Tongue (tissue), 3 donors: ENCODE measurements at places on chromosomes 13 and 19.

- peak; percentile 37 for DNase-seq
Measured at GRCh38 chr13:57632276-57633140, 964 bp downstream of the PCDH17 start.

GRCh38 chr19:56083668-56084067 is 37.4 kb downstream of the ZNF787 start:
- no peak for DNase-seq

GRCh38 chr19:6660930-6661329 is 9.0 kb downstream of the TNFSF14 start:
- no peak for DNase-seq

DNA sequence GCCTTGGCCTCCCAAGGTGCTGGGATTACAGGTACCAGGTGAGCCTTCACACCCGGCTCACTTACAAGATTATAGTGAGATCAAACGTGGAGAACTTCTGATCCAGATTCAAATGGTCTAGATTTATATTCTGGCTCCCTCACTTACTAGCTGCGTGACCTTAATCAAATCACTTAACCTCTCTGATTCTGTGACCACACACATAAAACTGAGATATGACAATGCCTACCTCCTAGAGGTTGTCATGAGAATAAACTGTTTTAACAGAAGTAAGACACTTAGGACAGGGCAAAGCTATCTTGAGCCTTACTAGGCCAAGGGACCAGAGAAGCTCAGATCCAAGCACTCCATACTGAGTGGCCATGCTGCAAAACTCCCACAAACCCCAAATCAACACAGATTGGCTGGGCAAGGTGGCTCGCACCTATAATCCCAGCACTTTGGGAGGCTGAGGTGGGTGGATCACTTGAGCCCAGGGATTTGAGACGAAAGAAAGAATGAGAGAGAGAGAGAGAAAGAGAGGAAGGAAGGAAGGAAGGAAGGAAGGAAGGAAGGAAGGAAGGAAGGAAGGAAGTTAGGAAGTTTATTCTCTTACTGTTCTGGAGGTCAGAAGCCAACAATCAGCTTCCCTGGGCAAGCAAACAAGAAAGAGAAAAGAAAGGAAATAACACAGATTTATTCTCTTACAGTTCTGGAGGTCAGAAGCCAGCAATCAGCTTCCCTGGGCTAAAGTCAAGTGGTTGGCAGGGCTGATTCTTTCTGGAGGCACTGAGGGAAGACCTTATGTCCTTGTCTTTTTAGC is 46.1 kb upstream of the MAP3K10 start:
- DNase-seq = no peak

GRCh38 chr13:29800687-29801086 is 49.7 kb downstream of the UBL3 start:
- DNase-seq = no peak

GRCh38 chr13:41565216-41565615 is 107.9 kb downstream of the RGCC start:
- DNase-seq = peak; percentile 73

DNA sequence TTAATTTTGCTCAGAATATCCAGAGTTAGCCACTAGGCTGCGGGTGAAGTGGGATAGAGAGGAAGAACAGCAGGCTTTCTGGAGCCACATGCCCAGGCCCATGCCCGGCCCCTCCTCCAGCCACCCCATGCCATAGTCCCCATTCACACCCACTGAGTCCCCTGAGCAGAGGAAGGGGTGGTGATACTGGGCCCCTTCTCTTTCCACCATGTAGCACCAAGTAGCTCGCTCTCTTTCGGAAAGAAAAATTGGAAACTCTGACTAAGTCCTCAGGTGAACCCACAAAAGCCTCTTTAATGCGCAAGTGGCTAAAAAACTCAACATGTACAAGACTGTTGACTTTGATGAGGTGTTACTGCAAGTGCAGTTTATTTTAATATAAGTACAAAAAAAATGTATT is 76.7 kb upstream of the GPR183 start:
- no peak for DNase-seq

DNA sequence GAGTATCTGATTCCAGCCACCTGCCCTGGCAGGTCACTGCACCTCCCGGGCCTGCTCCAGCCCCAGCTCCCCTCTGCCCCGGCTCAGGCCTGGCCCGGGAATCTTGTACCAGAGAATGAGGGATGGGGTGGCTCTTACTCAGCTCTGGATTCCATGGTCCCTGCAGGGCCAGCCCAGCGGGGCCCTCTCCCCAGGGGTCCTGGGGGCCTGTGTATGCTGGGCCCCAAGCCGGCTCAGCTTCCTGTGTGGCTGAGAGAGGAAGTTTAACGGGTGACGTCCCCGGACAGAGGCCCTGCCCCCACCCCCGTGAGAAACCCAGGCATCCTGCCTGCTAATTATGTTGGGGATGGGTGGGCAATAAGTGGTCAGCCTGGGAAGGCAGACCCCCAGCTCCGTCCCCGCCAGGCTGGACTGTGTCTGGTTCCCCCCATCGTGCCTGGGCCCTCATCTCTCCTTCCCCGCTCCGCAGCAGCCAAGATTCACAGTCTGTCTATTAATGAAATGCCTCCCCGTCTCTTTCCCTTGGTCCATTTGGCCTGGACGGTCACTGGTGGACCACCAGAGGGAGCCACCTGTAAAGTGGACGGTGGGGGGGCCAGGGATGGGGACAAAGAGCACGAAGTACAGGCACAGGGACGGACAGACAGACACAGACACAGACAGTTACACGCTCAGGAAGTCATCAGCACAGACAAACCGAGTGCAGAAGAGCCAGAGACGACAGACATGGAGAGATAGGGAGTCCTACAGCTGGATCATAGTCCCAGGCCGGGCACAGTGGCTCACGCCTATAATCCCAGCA is at the start of gene DENND1C:
DENND1C (minus strand) TSS at position 247 of the 802 bp plus-strand sequence; CDS start at position 155, 92 bp downstream.
- no peak for DNase-seq

DNA sequence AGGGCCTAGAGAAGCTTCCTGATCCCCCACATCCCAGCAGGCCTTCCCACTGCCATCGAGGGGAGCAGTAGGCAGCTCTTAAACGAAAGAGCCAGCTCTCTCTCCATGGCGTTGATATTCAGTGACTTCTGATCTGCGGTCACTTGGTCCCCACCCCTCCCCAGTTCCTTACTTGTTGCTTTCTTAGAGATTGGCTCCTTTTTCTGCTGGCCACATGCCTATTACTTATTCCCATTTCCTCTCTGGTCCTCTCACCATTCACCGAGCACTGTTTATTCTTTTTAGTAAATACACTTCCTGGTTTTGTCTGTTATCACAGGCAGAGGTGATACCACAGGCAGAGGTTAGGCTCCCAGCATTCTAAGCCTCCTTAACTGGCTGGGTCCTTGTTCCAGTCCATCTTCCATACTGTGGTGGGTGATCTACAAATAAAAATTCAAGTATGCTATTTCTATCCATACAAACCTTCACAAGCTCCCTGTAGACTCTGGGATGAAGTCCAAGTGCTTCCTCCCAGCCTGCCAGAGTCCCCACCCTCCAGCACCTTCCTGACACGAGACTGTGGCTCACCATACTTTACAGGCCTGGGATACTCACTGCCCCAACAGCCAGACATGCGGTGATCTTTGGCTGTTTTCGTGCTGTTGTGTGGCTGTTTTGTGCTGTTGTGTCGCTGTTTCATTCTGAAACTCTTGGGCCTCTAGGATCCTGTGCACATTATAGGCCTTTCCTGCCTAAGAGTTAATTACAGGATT is 315.9 kb downstream of the ATP8A2 start:
- peak; percentile 62 for DNase-seq

DNA sequence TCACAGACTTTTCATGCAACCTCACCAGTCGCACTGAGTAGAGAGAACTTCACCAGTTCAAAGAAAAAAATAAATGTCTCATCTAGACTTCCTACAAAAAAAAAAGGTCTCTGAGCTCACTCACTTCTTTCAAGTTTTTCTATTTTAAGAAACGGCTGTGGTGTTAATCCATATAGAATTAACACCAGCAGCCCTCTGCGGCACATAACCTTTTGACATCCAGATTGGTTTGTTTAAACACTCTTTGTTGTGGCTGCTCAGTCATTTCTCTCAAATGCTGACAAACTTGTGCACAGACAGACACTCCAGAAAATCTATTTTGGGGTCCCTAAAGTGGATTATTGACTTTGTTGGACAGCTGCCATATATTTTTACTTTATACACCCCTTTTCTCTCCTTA is 874.9 kb downstream of the EFNB2 start:
- DNase-seq = peak; percentile 6

GRCh38 chr19:36527341-36527740 is 730 bp downstream of the ZNF260 start:
- DNase-seq = peak; percentile 16
